Stimulated activated CD4-positive, alpha-beta T cell treated with anti-CD3 and anti-CD28 coated beads, Interleukin-1b, Interleukin-23, amount 100 ng/mL, for 48 hours (primary cell): ENCODE measurements at places on chromosomes 3 and 15.

DNA sequence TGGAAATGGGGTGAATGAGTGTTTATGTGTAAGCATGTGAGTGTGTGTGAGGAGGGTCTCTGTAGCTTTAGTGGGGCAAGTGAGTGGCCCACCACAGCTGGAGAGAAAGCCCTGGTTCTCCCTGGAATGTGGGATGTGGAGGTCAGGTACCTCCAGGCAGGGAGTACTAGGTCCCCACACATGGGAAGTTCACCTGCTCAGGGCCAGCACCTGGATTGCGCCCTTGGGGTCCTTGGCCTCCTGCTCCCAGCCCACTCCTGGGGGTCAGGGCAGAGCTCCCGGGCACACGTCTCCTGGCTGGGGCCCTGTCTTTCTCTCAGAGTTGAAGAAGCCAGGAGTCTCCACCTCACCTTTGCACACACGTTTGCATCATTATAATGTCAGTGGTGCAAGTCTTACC, 40.0 kb upstream of the TMCC1 start:
- no peak for DNase-seq

DNA sequence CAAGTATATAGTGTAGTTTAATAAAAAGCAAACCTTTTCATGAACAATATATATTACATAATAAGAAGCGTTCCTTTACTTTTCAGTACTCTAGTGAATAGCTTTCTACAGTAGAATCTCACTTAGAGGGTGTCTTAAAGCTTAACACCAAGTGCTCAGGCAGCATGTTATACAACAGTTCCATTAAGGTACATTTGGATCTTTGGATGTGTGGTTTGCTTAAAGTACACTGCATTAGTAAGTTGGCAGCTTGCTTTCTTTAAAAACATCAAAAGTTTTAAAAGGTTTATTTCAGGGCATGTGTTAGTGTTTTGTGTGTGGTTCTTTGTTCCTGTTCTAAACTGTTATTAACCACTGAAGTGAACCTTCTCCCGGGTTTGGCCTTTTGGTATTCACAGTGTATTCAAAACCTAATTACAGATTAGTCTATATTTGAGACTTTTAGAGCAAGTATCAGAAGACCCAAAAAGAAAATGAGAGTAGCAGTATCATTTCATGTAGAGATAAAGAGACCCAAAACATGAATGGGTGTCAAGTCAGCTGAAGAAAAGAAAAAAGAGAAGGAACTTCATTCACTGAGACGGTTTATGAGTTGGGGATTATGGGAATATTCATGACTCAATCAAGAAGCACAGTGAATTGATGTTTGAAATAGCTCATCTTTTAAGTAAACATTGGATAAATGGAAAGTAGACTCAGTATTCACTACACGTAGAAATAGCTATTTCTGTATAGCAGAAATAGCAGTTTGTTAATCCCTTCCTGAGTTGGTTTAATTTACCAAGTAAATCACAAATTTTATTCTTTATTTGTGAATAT, 93.9 kb downstream of the OPA1 start:
- no peak for DNase-seq

DNA sequence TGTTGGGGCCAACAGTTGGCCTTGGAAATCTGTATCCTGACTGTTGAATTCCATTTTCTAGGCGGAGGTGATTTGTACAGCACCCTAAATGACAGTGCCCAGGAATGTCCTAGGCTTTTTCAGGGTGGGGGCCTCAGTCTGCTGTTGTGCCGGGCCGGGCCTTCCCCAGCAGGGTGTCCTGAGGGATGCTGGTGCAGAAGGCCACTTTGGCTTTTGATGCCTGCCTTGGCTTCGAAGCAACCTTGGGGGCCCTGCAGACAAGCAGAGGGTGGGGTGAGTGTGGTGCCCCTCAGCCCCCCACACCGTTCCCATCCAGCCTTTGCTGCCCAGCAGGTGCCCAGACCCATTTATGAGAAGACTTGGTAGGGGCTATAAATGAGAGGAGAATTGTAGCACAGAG, 33.0 kb downstream of the SYNM start:
- no peak for DNase-seq

DNA sequence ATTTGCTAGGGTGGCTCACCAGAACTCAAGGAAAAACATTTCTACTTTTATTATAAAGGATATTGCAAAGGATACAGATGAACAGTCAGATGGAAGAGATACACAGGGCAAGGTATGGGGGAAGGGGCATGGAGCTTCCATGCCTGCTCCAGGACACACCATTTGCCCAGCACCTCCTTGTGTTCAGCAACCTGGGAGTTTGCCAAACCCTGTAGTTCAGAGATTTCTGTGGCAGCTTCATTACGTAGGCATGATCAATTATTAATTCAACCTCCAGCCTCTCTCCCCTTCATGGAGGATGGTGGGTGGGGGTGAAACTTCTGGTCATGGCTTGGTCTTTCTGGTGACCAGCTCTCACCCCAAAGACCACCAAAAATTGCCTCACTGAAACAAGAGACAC, 353.9 kb upstream of the THBS1 start:
- DNase-seq = no peak
